SIG-M5 (cell line): ENCODE measurements at places on chromosomes 6 and 20.

DNA sequence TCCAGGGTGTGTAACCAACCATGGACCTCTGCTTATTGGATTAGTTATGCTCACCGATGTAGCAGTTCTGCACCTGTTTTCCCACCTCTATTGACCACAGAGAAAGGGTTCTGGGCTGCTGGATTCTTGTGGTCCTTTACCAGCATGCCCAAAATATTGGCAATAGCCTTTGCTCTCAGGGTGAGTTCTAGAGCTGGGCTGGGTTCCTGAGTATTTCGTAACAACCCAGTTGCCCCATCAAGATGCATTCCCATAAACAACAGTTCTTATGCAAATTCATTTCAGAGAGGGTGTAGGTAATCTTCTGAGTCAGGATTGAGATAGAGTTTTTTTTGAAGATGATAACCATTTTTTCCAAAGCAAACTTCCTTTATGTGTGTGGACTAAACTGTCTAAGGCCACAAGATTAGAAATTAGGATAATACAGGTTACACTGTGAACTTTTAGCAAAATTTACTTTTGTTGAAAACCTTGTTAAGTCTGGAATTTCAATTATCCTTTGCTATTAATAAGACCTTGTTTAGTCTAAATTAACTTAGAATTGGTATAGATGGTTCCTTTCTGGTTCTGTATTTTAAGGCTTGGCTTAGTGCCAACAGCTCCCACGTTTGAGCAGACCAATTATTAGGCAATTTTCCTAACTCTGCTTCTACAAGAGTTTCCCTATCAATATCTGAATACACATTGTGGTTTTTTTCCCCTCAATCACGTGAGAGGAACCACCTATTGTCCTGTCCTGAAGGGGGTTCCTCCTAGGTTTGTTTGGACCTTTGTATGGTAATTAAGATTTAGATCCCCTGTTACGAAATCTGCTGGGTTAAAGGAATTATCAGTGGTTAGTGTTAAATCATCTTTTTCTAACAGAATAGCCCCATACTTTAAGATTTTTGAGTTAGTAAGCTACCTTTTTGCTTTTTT, 46.1 kb downstream of the TBX18 start:
- DNase-seq = no peak

DNA sequence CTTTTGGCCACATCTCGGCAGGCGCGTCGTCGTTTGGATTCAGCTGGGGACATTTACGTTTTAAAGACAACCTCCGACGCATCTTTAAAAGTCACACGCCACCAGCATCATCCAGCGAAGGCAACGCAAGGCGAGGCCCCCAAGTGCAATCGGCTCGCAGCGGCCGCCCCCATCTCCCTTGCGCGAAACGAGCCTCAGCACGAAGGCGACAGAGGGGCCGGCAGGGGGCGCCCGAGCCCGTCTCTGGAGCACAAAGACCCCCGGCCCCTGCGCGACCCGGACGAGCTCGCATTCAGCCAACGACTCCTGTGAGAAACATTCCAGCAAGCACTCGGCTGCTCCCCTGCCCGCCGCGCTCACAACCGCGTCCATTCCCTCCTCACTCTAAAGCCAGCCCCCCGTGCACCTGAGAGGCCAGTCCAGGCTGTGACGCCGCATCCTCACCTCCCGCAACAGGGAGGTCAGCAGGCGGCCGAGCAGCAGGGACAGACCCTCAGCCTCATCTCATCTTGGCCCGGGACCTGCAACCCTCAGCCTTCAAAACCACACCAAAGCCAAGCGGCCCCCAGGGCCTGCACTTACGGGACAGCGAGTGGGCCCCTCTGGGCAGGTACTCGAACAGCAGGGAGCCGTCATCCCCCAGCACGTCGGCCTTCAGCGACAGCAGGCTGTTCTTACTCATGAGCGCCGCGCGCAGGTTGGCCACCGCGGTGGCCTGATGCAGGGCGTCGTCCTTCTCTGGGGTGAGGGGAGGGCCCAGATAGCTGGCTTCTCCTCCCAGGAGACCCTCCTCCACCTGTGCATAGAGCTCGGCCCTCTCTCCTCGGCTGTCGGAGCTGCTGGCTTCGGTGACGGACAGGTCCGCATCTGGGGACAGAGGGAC, 35.8 kb downstream of the SLC2A4RG start:
- DNase-seq = no peak

DNA sequence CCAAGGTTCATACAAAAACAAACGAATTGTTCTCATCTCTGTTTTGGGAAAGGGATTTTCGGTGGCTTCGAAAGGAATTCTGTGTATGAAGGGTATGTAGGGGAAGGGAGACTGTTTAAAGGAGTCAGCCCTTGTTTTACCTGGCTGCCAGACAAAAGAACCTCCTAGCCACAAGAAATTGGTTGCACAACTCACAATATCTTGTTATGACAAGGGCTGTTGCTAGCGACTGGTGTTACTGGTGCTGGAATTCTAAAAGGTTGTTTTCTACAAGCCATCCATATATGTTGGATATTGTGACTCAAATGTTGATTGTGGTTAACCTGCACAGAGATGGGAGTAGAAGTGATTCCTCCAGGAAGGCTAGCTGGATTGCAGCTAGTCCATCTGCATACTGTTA, 34.6 kb upstream of the CITED2 start:
- no peak for DNase-seq

GRCh38 chr6:96923871-96924493, 546 bp upstream of the KLHL32 start:
- no peak for DNase-seq

DNA sequence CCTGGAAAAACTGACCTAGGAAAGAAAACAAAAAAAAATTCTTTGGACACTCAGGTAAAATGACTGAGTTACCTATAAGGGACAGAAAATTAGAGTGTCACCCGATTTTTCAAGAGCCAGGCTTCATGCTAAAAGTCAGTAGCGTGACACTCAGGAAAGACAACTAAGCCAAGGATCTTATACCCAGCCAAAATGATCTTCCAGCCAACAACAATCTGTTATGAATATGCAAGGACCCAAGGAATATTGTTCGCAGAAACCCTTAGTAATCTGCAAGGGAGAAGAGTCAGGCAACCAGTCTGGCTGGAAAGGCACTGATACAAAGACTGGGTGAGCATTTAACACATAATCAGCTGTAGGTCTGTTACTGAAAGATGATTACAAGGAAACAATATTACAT, 203.6 kb downstream of the GMPR start:
- DNase-seq = no peak

DNA sequence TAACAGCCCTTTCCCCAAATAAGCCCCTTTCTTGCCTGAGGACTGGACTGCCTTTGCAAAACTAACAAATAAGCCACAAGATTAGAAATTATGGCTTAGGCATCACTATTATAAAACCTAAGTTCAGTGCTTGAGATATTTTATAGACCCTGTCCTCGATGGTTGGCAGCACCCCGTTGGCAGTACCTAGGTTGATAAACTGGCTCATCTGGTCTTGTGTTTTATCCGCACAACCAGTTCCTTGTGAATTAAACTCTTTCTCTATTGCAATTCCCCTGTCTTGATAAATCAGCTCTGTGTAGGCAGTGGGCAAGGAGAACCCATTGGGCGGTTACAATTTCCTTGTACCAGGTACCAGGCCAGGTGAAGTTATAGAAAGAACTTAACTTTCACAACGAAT, 6.6 kb downstream of the LRP11 start:
- no peak for DNase-seq

- DNase-seq = no peak
Measured at GRCh38 chr6:7912736-7913517, 2.3 kb upstream of the TXNDC5 start.
